Spleen (tissue), 13 donors: ENCODE measurements at places on chromosomes 1 and 21. TPM values are rescaled to one million over a fixed set of nuclear protein-coding genes. Genes with fewer than 3 reads are reported as not detected.

Gene CA6
- 0.11 TPM for polyA plus RNA-seq

GRCh38 chr1:235111107-235111506, 17.5 kb downstream of the TOMM20 start:
- no peak for DNase-seq

DNA sequence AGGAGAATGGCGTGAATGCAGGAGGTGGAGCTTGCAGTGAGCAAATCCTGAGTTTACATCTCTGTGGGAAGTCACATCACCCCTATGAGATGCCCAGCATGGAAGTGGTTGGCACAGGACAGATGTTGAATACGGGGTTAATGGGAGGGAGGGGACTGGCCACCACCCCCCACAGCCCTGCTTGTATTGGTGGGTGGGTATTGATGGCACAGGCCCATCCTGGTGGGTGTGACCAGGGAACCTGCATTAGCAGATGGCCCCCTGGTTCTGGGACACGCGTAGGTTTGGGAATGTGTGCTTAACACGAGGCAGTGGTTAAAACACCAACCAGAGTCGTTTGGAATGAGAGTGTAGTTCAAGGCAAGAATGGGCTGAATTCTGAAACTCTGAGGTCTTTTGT, 117.9 kb downstream of the PRDM2 start:
- no peak for DNase-seq

GRCh38 chr21:40595806-40596205, 251.2 kb downstream of the DSCAM start:
- no peak for DNase-seq

DNA sequence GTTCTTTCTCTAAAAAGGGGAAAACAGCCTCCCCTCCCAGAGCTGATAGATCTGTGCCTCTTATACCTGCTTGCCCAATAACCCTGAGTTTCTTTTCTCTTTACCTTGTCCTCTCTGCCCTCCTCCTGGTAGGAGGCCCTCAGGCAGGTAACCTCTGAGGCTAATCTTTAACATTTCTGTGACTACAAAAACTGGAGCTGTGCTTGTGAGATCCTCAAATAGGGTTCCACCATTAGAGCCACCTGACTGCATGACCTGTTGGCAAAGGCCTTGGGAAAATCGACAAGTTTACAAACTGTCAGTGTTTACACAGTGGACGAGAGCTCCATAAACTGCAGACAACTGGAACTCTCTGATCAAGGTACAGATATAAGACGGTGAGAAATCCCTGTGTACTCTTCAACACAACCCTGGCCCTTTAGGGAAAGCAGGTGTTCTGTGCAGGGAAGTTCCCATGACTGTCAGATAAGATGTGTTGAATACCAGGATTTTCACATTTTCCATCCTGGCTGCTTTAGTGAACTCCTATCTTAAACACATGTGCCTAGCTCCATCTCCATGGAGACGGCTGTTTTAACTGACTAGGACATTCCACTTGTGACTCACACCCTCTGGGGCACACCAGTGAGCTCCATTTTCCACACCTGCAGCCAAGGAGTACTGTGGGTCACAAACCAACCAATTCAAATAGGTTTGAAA, 38.3 kb downstream of the ECE1 start:
- DNase-seq: no peak

Gene STRIP1
- polyA plus RNA-seq: 11.8 TPM

DNA sequence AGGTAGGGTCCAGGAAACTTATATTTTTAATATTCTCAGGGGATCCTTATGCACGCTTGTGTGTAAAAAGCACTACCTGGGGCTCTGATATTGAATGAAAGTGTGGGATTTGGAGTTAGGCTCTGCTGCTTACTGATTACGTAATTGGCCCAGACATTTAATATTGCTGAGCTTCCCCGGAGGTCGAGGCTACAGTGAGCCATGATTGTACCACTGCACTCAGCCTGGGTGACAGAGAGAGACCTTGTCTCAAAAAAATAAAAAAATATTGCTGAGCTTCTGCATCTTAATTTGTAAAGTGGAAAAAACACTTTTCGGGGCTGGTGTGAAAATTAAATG, 62.2 kb upstream of the KIF26B start:
- DNase-seq: no peak
